ENCODE measurements at places on chromosomes 7 and 10.

- DNase-seq: no peak
Observed at GRCh38 chr7:146875981-146876380, 759.4 kb downstream of the CNTNAP2 start.

GRCh38 chr10:76049581-76050290 lies 618.3 kb downstream of the LRMDA start:
- DNase-seq: no peak

- no peak for DNase-seq
Observed at GRCh38 chr10:16795410-16796073, 21.7 kb downstream of the RSU1 start.

- no peak for DNase-seq
Observed at GRCh38 chr7:46479680-46480079, 558.6 kb upstream of the IGFBP3 start.

GRCh38 chr7:112116894-112117293 lies 89.3 kb downstream of the DOCK4 start:
- no peak for DNase-seq

- DNase-seq: no peak
Observed at GRCh38 chr10:70254778-70255328, 21.6 kb upstream of the PPA1 start.

- peak; percentile 50 for DNase-seq
Observed at GRCh38 chr7:97835296-97836138, 36.7 kb downstream of the ASNS start.

DNA sequence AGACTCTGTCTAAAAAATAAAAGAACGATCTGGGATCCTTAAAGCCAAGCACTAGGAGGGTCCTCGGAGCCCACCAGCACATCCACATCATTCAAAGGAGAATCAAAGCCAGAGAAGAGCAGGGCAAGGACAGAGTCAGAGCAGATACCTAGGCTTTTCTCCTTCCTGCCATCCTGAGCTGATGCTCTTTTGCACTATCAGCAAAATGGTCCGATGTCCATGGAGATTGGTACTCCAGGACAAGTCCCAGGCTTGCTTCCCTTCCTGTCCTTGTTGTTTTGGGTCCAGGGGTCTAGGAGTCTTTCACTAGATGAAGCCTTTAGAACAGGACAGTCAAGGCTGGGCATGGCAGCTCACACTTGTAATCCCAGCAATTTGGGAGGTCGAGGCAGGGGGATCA lies 58.0 kb upstream of the ELN start:
- DNase-seq: no peak

DNA sequence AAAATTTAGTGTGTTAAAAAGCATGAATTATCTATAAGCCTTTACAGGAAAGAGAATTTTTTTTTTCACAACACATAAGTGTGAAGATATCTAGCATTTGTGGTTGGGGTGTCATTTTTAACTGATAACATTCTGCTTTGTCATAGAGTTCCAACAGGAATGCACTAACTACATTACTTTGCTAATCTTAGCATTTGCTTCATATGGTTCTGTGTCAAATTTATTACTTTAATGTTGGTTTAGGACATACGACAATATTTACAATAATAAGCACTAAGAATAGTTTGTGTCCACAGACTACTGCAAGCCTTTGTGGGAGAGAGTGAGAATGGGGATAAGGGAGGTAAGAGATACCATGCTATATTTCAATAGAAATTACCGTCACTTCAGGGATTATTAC lies 40.6 kb upstream of the MAGI2 start:
- DNase-seq: no peak

DNA sequence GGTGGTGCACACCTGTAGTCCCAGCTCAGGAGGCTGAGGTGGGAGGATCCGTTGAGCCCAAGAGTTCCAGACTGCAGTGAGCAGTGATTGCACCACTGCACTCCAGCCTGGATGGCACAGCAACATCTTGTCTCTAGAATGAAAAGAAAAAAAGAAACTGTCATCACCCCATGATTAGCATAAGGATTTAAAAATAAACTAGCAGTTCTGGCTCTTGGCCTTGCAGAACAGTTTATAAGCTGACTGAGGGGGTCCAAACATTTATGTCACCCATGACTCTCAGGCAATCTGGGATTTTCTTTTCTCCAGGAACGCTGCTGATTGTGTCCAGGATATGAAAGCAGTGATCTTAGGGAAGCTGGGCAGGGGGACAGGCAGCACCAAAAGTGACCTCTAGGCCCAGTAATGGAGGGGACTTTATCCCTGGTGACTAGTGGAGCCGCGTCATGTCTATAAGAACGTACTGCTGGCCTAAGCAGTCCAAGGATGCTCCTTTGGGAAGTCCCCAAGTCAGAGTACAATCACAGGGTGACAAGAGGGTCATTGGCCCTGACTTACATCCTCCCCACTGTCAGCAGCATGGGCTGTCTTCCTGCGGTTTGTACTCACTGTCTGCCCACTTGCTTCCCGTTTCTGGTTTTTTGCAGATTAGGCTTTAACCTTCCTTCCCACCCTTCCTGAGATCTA lies 177.4 kb downstream of the ARHGAP12 start:
- no peak for DNase-seq

DNA sequence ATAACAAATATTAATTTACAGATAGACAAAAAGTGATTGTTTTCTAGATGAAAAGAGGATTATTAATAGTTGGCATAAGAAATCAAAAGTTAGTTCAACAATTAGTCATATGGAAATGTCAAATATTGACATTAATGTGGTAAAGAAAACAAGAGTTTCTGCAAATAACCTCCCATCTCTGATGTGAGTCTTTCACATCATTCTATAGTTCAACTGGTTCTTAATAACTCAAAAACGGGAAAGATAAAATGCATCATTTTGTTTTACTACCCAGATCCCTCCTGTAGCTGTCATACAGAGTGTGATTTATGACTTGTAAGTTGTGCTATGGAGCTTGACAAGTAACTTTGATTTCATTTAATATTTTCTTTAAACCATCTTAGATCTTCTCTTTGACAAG lies 594.8 kb downstream of the ZWINT start:
- no peak for DNase-seq

- DNase-seq: no peak
Observed at GRCh38 chr10:3255075-3255474, 82.5 kb upstream of the PITRM1 start.
